ENCODE measurements at places on chromosomes 5 and 9.

DNA sequence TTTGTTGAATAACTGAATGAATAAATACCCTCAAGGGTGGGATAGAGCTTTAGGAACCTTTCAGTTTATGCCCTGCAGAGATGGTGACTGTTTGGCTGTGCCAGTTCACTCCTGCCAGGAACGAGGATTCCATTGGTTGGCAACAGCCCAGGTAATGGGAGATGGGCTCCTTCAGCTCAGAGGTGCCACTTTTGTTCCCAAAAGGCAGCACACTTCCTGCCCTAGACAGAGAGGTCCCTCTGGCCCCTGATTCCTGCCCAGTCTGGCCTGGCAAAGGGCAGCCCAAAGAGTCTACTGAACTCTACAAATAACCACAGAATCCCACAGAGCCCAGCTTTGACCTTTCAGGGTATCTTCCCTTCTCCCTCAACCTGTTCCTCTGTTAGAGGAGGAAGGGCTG, 1.6 kb downstream of the C9orf152 start:
- DNase-seq = no peak

DNA sequence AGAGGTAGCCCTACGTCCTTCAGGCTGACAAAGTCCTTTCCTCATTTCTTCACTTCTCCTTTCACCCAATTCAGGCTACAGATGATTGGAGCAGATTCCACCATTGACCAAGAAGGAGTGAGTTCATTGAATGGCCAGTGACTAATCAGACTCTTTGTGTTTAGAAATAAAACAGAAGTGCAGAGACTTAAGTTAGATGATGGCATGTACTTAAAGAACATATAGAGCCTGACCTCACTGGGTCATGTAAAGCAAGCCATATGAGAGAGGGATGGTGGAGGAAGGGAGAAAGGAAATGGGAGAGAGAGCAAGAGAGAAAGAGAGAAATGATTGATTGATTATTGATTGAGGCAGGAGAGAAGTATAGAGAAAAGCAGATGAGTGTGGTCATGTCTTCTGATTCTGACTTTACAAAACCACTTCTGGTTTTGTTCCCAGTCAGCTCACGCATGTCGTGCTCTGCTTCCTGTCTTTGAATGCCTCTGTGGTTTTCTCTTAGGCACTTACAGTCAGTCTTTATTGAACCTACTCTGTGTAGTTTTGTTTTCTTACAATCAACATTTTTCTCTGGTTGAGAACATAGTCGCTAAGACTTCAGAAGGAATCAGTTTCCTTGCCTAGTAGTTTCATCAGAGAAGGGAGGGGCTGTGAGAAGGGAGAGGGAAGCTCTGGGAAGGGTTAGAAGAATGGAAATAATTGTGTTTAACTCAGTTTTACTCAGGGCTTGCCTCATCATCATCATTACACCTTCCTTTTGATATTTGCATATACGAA, 149.2 kb upstream of the KLF9 start:
- peak; percentile 55 for DNase-seq

DNA sequence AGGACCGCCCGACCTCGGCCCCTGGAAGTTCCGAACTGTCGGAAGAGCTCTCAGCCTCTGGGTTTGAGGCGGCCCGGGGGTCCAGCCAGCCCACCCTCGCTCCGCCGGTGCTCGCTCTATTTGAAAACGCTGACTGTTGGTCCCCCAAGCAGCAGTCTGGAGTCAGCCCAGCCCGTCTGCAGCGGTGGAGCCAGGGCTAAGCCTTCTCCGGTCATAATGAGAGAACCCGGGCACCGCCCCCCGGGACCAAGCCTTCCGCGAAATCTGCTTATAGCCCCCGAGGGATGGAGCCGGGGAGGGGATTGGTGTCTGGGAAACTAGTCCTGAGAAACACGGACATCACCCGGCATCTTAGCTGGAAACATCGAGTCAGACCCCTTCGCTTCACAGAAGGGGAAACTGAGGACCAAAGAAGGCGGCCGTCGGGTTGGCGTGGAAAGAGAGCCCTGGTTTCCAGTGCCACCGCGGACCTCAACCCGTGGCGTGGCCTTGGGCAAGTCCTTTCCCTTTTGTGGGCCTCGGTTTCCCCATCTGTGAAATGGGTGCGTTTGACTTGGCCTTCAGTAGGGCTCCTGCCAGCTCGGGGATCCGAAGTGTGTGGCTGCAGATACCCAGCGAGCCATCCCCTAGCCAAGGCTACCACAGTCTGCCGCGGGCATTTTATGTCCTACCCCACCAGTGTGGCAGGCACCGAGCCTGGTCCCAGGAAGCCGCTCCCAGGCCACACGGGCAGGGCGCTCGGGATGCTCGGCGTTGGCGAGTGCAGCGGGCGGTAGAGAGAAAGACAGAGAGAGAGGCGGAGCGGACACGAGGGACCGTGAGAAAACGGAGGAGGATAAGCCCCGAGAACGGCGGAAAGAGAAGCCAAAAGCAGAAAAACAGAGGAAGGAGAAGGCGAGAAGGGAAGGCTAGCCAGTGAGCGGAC, 857 bp downstream of the ADAM19 start:
- peak; percentile 25 for DNase-seq

GRCh38 chr9:114423181-114423580, 35.4 kb upstream of the AKNA start:
- DNase-seq = no peak

DNA sequence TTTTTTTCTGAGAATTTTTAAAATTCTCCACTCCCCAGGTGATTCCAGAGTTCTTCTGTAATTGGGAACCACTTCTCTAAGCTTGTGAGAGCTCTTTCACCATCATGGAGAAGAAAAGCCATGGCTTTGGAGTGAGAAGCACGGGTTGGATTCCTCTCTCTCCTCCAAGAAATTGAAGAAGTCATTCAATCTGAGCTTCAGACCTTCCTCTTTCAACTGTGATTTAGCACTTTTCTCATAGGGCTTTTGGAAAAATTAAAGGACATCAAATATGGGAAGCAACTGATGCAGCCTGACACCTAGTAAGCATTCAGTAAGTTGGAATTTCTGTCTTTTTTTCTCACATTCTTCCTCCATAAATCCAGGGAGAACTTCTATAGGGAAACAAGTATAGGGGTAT, 580.4 kb upstream of the KLF4 start:
- no peak for DNase-seq

DNA sequence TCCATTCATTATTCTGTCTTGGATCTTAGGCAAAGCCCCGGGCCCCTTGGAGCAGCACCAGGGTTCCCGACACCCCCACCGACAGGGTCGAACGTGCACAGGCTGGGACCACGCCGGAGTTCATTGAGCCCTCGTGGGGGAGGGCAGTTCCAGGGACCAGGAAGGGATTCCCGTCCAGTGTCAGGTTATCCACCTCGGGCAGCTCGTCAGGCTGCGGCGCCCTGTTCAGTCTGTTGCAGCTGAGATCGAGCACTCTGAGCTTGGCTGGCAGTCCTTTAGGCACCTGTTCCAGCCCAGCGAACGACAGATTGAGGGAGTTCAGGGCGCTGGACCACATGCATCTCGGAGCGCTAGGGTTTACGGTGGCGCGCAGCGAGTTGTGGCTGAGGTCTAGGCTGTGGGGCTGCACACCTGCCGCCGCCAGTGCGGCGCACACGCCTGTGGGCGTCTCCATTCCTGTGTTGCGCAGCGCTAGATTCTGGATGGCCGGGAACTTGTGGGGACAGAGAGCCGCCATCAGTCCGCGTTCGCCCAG, 1.1 kb downstream of the CD14 start:
- DNase-seq = no peak

- DNase-seq = no peak
These were observed 30.6 kb downstream of the MAP1B start for GRCh38 chr5:72137826-72138409.

GRCh38 chr9:122239722-122240121, 11.0 kb upstream of the LHX6 start:
- no peak for DNase-seq

DNA sequence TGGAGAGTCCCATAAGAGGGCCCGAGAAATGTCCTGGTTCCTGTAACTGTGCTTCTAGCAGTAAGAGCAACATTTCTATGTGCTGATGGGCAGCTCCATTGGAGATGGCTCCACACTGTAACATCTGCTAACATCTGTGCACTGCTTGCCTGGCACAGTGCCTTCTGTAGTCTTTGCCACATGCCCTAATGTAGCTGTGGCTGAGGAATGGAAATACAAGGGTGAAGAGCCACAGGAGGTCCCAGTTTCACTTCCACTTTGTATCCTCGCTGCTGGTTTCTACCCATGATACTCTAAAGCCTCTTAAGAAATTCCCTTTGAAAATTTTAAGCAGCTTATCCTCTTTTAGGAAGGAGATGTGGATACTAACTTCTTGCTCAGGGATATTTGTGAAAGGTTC, 97.4 kb downstream of the HOMER1 start:
- DNase-seq = no peak

DNA sequence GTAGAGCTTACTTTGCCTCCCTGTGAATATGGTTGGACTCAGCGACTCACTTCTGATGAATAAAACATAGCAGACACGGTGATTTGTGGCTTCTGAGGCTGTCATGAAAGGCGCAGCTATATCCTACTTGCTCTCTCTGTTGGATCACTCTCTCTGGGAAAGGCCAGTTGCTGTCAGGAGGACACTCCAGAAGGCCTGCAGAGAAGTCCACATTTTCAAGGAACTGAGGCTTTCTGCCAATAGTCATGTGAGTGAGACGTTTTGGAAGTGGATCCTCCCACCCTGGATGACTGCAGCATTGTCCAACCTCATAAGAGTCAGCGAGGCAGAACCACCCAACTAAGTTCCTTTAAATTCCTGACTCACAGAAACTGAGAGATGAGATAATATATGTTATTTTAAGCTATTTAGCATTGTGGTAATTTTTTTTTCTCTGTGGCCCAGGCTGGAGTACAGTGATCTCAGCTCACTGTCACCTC, 156.0 kb upstream of the MAST4 start:
- DNase-seq = peak; percentile 20

DNA sequence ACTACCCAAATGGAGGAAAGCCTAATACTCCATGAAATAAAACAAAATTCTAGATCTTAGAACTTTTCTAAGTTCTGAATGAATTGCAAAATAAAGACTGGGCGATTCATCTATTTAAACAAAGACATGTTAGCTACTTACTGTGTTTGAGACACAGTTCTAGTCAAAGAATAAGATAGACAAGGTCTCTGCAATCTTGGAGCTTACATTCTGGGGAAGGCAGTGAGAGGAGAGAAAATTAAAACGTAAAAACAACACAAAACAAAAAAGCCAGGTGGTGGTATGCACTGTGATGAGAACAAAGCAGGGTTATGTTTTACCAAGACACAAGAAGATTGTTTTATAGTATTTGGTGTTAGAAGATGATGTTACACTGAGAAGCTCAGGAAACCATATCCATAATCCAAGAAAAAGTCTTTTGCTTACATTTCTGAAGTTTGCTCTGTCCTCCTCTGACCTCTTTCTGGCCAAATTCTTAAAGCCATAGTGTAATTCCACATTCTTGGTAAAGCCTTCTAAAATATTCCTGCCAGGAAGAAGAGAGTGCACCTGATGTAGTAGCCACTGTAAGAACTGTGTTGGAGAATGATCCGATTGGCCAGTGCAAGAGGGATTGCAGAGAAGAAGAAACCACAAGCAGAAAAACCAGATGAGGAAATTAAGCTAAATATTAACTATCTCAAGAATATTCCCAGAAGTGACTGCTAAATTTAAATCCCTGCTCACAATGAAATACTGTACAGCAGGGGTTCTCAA, 218.4 kb downstream of the PCSK1 start:
- DNase-seq = no peak

DNA sequence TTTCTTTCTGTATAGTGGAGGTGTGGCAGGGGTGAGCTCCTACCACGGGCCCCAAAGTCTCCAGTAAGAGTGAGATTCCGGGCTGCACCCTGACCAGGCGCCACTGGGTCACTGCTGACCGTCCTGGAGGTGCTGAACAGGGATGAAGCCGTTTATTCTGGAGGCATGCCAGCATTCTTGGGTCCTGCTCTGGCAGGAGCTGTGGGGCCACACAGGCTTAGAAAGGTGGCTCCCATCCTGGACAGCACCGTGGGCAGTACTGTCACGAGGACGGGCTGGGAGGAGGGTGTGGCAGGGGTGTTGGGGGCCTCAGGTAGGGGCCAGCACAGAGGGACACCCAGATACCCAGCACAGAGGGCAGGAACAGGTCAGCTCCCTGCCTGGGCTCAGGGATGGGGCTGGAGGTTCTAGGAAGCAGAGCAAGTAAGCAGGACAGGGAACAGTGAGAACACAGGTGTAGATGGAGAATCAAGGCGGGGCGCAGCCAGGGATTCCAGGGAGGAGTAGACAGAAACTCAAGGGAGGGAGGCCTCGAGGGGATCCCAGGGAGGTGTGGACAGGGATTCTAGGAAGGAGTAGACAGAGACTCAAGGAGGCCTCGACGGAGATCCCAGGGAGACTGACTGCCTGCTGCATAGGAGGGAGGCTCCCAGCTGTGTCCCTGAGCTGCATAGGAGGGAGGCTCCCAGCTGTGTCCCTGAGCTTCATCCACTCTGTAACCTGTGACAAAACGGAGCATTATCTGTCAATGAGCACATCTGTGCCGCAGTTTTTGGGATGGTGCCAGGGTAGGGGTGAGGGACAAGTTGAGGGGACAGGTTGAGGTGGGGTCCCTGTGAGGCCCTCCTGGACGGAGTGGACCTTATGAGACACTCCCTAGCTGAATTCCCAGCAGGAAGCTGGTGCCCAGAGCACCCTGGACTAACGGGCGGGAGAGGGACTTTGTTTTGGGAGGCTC, 1.1 kb upstream of the PLEKHG4B start:
- no peak for DNase-seq

GRCh38 chr9:8651070-8651845, 851.7 kb upstream of the DMAC1 start:
- DNase-seq = no peak

- DNase-seq = no peak
These were observed at the start of gene NPR3 for GRCh38 chr5:32710550-32711361. NPR3 (plus strand) TSS chr5:32711321; CDS start chr5:32711777, 456 bp downstream.

- DNase-seq = no peak
These were observed 408.9 kb upstream of the SMARCA2 start for GRCh38 chr9:1606253-1606652.

DNA sequence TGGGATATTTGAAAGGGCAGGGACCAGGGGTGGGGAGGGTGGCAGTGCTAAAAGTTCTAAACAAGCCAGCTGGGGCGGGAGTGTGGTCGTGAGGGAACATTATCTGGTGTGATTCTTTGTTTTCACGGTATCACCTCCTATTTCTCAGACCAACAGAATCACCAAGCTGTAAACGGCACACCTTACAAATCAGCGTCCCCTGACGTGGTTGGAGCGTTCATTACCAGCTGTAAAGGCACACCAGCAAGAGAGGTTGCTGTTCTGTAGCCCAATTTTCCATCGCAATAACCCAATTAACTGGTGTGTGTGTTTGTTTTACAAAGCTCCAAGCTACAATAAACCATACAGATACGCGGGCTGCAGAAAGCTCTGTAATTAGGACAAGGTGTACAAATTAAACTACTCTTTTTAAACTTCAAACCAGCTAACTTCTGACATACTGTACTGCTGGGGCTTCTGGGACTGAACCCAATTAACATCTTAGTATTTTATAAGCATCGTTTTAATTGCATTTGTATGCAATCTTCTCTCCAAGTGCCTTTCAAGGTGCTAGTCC, 303.6 kb upstream of the CLINT1 start:
- no peak for DNase-seq

- no peak for DNase-seq
These were observed 138.4 kb downstream of the GADD45G start for GRCh38 chr9:89743216-89743572.

All from stimulated activated CD4-positive, alpha-beta T cell treated with anti-CD3 and anti-CD28 coated beads, Interleukin-4, amount 100 ng/mL, for 24 hours (primary cell).